Stimulated activated CD4-positive, alpha-beta T cell treated with anti-CD3 and anti-CD28 coated beads, Interleukin-4, amount 100 ng/mL, for 48 hours (primary cell): ENCODE measurements at places on chromosomes 13 and 19.
A peak's percentile ranks its signal among the peaks of the same experiment; 100 is the strongest.

DNA sequence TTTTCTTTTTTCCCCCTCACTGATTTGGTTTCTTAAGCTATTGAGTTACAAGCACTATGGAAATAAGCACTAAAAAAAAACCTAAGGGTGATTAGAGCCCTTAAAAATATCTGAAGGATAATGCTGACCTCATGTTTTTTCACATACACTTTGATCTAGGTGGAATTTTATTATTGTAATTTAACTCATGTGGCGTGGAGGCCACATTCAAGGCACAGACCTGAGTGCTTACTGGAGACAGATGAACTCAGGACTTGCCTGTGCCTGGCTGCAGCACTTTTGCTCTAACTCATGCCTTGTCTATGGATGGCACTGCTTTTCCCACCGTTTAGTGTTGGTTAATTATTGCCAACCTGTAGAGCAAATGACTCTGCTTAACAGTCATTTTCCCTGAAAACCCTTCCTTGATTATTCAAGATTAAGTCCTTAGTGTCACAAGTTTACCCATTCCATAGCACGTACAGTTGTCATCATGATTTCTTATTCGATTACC is 541.4 kb downstream of the GPC6 start:
- no peak for DNase-seq

- DNase-seq: no peak
Measured at GRCh38 chr19:33461256-33462111, 60.1 kb downstream of the PEPD start.

GRCh38 chr13:38900188-38900587 is 90.4 kb downstream of the STOML3 start:
- DNase-seq: no peak

- DNase-seq: no peak
Measured at GRCh38 chr19:30330266-30330665, 41.9 kb upstream of the ZNF536 start.

GRCh38 chr19:38693380-38694223 is 46.2 kb downstream of the ACTN4 start:
- no peak for DNase-seq

DNA sequence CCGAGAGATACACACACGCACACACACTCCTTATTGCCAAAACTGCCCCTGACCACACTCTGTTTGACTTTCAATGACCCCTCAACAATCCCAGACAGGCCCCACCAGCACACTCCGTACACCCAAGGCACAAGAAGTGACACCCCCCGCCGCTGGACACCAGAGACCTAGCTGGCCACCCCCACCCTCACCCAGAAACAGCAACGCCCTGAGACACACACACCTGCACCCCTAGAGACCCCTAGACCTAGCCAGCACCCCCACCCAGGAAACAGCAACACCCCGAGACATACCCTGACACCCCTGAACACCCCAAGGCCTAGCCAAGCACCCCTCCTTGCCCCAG is 1.1 kb upstream of the PTGER1 start:
- DNase-seq: no peak

DNA sequence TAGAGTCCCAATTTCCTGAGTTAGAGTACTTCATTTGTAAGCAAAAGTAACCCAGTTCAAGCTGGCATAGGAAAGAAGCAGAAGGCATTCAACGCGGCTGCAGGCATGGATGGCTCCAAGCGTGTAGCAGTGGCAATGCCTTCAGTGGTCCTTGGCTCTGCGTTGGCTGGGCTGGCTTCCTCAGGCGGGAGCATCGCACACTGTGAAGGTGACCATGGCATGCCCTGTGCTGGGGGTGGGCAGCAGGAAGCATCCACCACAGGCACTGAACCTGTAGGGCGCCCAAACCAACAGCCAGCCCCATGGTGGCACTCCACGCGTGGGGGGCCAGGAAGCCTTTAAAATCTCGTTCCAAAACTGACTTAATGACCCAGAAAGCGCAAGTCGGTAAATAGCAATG is 53.6 kb upstream of the SPACA7 start:
- no peak for DNase-seq

GRCh38 chr13:78198419-78198818 is 279.8 kb upstream of the EDNRB start:
- DNase-seq: no peak

DNA sequence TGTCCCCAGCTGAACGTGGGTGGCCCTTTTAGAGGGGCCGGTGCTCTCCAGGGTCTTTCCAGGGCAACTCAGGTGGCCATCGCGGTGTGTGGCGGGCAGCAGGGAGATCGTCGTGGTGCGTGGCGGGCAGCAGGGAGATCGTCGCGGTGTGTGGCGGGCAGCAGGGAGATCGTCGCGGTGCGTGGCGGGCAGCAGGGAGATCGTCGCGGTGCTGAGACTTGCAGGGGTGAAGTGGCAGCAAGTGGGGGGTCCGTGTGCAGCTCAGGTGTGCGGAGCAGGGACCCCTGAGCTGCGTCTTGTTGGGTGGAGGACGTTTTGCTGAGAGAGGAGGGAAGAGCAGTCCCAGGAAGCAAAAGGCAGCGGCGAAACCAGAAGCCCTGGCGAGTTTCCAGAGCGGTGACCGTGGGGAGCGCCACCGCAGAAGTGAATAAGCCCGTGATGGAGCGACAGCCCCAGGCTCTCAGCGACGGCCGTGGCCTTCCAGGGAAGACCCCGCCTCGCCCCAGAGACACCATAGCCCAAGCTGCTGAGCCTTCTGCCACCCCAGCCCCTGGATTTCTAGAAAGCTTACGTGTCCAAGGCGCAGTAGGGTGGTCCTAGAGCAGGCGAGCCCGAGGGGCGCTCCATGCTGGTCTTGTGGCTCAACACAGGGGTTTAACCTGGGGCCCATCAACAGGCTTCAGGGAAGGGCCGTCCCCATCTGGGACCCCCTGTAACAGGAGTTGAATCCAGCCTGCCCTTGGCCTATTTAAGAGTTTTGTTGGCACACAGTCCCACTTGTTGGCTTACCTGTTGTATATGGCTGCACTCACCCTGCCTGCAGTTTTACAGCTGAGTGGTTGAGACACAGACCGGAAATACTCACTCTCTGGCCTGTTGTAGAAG is 5.4 kb downstream of the NCLN start:
- no peak for DNase-seq

DNA sequence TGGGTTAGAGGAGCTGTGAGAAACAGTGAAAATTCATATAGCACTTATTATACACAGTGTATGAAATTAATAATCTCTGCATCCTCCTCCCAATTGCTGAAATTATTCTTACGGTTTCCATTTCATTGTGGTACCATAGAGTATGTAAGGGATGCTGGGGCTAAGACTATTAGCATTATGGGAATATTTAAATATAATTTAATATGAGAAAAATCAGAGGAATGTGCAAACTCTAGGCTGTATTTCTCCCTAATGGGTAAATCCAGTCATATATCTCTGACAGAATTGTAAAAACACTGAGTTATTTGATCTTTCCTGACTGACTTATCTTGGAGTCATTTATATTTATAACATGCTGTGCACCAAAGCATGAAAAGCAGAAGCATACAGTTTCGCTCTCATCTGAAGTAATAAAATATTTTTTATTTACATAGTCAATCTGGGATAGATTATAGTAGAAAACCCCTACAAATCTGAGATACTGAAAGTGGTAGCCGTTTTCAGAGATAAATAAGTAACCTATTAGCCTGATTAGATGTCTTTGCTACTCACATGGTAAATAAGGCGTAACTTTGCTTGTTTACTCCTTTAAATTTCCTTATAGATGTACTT is 34.9 kb downstream of the LRCH1 start:
- DNase-seq: no peak

DNA sequence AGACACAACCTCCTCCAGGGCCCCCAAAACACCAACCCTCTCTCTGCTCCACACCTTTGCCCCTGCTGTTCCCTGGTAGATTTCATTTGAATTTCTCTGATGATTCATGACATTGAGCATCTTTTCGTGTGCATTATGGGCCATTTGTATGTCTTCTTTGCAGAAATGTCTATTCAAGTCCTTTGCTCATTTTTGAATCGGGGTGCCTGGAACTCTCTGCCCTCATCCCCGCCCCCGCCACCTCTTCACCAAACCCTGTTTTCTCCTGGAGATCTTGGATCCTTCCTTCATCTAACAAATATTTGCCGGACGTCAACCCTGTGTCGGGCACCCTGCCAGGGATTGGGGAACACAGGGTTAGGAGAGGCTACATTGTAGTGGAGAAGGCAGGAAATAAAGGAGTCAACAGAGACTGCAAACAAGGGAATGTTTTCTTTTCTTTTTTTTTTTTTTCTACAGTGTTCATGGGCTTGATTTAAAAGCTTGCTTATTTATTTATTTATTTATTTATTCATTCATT is 25.5 kb upstream of the SLC1A5 start:
- no peak for DNase-seq

- no peak for DNase-seq
Measured at GRCh38 chr19:33376423-33376822, 2.9 kb downstream of the CEBPG start.

DNA sequence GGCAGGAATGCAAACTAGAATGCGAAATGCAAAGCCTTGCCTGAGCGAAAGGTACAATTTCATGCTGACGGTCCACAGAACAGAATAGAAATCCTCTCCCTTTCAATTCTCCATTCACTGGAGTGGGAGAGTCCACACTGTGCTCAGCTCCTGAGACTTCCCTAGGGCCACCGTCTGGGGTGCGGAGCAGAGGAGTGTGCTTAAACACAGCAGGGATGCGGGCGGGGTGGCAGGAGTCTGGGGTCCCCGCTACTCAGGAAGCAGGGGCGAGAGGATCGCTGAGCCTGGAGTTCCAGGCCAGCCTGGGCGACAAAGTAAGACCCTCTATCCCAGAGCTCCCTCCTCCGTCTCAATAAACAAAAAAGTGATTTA is 552 bp upstream of the ZNF816 start:
- DNase-seq: no peak

- DNase-seq: no peak
Measured at GRCh38 chr19:38209671-38210457, 14.2 kb downstream of the DPF1 start.

- peak; percentile 86 for DNase-seq
Measured at GRCh38 chr19:56594783-56595547, at the start of gene ZNF71. TSS of gene ZNF71 (plus strand) at chr19:56595302. CDS start at chr19:56601559, 6,257 bp downstream.

GRCh38 chr19:41813911-41814310 is 17.5 kb downstream of the CEACAM3 start:
- no peak for DNase-seq

GRCh38 chr19:17069193-17069592 is 6.1 kb downstream of the HAUS8 start:
- no peak for DNase-seq

GRCh38 chr13:109869312-109870237 is 83.2 kb upstream of the IRS2 start:
- peak; percentile 13 for DNase-seq

GRCh38 chr13:37413161-37413560 is 185.4 kb downstream of the POSTN start:
- no peak for DNase-seq

DNA sequence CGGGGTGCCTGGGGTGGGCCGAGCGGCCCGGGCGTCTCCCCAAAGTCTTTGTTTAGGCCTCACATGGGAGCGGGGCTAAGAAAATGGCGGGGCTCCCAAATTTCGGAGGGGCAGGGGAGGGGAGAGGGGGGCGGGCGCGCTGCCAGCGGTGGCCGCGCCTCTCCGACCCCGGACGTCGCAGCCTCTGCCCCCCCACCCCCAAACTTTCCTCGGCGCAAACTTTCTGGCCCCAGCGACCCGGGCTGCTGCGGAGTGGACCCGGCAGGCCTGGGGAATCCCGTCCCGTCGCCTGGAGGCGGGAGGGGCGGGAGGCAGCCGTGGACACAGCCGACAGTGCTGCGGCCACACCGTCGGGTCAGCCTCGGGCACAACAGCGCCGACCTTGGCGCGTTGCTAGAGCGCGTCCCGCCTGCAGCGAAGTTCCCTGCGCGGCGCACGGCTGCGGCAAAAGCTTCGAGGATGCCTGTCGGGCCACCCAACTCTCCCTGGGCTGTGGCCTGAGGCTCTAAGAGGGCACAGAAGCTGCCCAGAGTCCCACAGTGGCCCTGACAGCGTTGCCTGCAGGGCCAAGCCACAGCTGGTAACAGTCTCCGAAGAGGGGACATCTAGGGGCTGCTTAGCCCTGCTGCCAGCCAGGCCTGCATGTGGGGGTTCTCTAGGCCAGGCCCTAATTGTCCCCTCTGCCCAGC is 1.3 kb downstream of the NFIX start:
- no peak for DNase-seq

DNA sequence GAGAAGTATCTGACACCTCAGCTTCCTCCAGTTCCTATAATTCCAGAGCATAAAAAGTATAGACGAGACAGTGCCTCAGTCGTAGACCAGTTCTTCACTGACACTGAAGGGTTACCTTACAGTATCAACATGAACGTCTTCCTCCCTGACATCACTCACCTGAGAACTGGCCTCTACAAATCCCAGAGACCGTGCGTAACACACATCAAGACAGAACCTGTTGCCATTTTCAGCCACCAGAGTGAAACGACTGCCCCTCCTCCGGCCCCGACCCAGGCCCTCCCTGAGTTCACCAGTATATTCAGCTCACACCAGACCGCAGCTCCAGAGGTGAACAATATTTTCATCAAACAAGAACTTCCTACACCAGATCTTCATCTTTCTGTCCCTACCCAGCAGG is 3.1 kb downstream of the KLF5 start:
- DNase-seq: no peak

- DNase-seq: no peak
Measured at GRCh38 chr13:61148211-61148610, 267.4 kb downstream of the PCDH20 start.

- no peak for DNase-seq
Measured at GRCh38 chr13:92842145-92842544, 384.5 kb upstream of the GPC6 start.

GRCh38 chr19:632579-633067 is 714 bp downstream of the POLRMT start:
- DNase-seq: peak; percentile 45

DNA sequence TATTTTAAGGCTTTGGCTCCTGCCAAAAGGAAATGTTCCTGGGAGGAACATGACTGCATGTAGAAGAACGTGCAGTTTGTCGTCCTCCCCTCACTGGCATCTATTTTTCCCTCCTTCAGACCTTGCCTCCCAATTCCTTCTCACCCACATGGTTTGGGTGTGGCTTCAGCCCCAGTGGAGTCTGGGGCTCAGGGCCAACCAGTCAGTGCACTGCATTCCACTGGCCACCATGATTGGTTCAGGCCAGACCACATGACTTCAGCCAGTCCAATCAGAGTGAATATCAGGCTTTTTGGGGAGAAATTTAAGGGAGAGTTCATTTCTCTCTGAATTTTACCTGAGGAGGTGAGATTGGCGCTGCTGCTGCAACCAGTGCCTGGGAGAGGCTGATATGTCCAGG is 171.6 kb downstream of the ZIC5 start:
- DNase-seq: no peak

- DNase-seq: peak; percentile 37
Measured at GRCh38 chr19:33273881-33274662, 28.3 kb downstream of the CEBPA start.
